Mesenchymal stem cell (in vitro differentiated cells and primary cell): ENCODE measurements at places on chromosomes 11 and 22.

DNA sequence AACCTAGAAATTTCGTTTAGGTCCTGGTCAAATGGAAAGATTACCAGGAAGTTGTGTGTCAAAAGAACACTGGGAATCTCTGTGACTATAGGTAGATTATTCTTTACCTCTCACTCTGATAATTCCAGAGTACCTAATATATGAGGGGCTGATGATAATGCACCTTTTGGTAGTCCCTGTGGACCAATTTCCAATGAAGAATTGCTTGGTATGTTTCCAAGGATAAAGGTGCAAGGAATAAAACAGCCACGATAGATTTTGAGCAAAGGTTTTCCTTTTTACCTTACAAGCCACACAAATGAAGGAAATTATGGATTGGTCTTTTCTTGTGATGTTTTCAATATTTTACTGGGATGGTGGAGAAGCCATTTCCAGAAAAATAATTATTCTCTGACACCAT is at the start of gene OR8H1:
TSS of gene OR8H1 (minus strand) at position 101 of the 400 bp plus-strand sequence. CDS start 1,192 bp downstream, outside the sequence.
- no peak for DNase-seq

GRCh38 chr22:42966497-42966896 is 48.5 kb downstream of the PACSIN2 start:
- DNase-seq, result no peak

DNA sequence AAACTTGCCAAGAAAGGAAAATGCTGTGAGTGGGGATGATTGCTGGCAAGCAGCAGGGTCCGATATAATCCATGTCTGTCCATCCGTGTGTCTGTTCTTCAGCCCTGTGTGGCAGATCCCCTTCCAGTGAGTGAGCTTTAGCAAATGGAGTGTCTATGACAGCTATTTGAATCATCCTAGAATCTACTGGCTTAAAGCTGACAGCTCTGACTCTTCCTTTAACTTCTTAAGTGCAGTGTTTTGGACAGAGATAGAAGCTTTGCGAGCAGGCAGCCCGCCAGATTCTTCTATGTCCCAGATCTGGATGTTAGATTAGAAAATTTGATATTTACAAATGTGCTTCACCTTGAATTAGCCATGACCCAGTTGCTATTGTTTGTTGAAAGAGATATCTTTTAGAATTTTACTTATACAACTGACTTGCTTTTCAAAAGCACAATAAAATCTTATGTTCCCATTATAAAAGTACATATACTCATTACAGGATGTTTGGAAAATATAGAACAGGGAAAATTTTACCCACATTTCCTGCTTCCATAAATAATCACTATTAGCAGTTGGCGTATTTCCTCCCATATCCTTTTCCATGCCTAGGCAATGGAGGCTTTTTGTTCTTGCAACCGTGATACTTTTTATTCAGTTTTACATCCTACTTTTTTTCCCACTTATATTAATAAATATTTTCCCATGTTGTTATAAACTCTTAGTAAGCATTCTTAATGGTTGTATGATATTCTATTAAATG is 124.5 kb downstream of the COMMD9 start:
- peak; percentile 46 for DNase-seq

DNA sequence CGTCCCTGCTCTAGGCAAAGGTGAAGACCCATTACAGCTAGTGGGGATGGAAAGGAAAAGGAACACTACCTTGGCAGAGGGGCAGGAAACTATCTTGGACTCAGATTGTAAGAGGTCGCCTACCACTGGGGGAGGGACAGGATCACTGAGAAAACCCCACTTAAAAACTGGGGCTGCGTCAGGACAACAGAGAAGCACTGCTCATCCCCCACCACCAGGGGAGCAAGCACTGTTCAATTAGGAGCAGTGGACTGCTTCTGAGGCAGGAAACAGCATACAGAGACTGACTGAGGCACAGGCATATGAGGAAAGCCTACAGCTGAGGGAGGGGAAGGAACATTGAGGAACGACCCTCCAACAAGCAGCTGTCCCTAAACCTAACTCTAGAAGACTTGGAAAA is 20.8 kb upstream of the DLAT start:
- no peak for DNase-seq

- no peak for DNase-seq
Measured at GRCh38 chr11:5514841-5515240, 1.7 kb downstream of the UBQLNL start.

GRCh38 chr11:30605036-30605605 is 19.0 kb upstream of the MPPED2 start:
- DNase-seq, result no peak

- DNase-seq, result peak; percentile 84
Measured at GRCh38 chr11:78039919-78040671, 17.0 kb upstream of the KCTD14 start.

DNA sequence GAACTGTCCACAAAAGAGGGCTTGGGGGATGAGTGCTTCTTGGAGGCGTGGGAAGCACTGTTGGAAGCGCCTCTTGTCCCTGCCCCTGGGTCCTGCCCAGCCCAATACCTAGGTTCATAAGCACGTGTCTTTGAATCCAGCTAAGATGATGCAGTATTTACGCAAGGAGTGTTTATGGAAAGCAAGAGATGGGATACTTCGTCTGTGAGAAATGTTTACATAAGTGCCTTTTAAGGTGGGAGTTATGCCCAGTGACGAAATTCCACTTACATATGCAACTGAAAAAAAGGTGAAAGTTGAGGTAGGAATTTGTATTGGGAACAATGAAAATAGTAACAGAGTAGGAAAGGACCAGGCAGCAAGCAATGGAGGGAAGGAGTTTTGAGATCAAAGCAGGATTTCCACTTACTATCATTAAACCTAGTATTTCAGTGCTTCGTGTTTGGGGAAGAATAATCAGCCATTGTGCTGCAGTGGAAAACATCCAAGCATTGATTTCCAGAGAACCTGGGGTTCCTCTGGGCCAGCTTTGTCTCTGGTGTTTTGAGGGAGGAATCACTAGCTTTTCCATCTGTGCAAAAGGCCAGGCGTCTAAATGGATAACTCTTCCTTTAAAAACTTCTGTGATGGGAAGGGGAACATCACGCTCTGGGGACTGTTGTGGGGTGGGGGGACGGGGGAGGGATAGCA is 115.3 kb upstream of the TTC12 start:
- DNase-seq, result peak; percentile 27

GRCh38 chr11:128890543-128891368 is at the start of gene KCNJ5:
Gene KCNJ5 (plus strand): TSS chr11:128891356. CDS start chr11:128911274, 19,918 bp downstream.
- peak; percentile 41 for DNase-seq

GRCh38 chr22:19761725-19762567 is 1.4 kb downstream of the TBX1 start:
- peak; percentile 62 for DNase-seq

DNA sequence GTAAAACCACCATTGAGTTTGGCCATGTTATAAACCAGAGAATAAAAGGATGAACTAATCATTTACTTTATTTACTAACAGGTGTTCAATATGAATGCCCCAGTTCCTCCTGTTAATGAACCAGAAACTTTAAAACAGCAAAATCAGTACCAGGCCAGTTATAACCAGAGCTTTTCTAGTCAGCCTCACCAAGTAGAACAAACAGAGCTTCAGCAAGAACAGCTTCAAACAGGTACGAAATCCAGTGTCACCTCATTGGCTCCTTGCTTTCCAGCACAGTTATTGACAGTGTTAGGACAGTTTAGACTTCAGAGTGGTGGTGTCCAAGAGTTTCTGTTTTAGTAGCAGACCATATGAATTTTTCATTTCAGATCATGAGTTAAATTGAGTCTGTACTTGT is 13.6 kb upstream of the NAT10 start:
- no peak for DNase-seq

DNA sequence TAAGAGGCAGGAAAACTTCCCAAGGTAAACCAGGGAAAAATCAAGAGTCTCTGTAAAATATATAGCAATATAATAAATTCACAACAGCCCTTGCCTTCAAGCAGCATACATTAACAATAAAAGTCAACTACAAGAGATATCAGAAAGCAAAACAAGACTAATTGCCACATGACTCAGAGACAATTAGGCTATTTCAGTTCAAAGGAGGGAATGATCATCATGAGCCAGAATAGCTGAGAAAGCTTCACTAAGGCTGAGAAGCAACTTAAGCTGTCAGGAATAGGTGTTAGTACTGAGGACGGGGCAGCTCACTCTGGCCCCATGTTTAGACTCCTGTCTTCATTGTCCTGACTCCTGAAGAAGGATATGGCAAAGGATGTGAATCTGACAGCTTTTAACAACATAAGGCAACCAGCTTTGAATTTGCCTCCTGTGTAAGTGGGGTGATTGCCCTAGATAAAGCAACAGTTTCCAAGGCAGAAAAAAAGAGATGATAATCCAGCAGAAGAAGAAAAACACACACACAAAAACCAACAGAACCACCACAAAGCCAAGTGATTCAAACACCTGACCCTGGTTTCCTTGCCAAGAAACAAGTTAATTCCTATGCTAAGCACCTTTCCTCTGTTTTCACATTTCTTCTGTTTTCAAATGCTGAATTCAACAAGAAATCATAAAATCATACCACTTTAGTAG is 60.8 kb downstream of the SIK3 start:
- DNase-seq, result peak; percentile 39

GRCh38 chr22:46195487-46196165 is 45.3 kb downstream of the PPARA start:
- no peak for DNase-seq

DNA sequence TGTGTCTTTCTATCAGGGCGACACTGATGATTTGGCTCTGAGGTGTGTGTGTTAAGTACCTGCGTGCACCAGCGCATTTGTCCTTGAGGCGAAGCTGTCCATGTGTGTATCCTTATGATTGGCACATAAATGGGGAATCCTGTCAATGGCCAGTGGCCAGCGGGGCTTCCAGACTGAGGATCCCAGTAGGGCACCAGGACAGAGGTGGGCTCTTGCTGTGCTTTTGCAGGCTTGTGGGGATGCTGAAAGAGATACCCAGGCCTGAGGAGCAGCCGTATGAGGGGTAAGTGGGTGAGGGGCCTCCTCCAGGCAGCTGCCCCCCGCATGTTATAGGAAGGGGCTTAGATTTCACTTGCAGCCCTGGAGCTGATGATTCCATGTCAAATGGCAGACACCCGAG is 156.8 kb downstream of the ST3GAL4 start:
- no peak for DNase-seq

DNA sequence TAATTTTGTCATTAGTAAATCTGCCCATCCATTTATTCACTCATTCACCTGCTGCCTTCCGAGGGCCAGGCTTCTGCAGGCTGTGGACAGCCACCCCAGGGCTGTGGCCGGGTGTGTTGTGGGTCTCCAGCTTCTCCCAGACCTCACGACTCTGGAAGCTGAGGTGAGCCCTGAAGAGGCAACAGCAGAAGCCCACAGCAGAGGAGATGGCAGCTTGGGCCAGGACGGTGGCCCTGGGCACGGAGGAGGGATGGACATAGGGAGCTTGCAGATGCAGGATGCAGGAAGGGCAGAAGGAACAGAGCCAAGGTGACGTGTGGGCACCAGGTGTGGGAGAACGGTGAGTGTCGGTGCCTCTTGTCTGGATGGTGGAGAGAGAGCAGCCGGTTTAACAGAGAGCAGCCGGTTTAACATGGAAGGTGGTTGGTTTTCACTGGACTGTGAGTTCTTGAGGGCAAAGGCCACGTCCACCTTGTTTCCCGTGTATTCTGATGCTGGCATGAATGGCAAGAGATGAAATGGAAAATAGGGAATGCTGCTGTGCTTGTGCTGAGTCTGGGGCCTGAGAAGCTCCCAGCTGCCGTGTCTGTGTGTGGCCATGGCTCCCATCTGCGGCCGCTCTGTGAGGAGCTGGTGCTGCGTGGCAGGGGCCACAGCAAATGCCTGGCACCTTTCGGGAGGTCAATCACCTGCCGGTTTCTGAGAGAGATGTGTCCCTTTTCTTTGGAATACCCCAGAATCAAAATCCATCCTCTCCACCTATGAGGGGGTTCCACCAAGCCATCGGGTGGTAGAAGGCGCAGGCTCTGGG is 669.9 kb downstream of the BRD1 start:
- DNase-seq, result no peak

- no peak for DNase-seq
Measured at GRCh38 chr11:67820081-67820480, 145.7 kb upstream of the ALDH3B2 start.

GRCh38 chr22:47207846-47208554 is 445.6 kb downstream of the TBC1D22A start:
- DNase-seq, result no peak

DNA sequence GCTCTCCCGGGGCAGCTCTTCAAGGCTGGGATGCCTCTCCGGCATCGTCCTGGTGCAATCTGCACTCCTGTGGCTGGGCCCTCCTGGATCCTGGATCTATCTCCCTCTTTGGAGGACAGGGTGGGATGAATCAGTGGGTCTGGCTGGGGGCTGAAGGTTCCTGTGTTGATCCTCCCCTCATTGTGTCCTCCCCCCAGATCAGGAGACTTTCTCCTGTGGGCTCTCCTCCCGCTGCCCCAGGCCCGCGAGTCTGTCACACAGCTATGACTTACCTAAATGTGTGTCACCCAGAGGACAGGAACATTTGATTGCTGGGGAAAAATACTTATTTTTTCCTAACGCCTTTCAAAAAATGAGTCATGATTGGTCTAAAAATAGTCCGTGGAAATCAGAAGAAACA is 106.8 kb upstream of the NECTIN1 start:
- DNase-seq, result no peak

- no peak for DNase-seq
Measured at GRCh38 chr22:28999510-28999909, 62.1 kb downstream of the C22orf31 start.

DNA sequence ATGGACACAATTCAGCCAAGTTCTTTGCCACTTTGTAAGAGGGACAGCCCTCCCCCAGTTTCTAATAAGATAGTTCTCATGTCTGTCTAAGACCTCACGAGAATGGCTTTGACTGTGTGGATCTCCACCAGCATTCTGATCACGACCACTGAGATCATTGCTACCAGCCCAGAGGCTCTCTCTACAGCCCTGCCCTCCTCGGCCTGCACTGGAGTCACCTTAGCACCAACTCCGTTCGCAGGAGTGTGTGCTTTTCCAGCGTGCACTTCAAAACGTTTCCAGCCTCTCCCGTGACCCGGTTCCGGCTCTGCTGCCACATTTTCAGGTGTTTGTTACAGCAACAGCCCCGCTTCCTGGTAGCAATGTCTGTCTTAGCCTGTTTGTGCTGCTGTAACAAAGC is 26.2 kb downstream of the TSPAN32 start:
- DNase-seq, result no peak

GRCh38 chr11:40029391-40029790 is 1430.1 kb downstream of the LRRC4C start:
- peak; percentile 3 for DNase-seq

GRCh38 chr22:27667121-27667843 is 134.3 kb downstream of the MN1 start:
- DNase-seq, result no peak

DNA sequence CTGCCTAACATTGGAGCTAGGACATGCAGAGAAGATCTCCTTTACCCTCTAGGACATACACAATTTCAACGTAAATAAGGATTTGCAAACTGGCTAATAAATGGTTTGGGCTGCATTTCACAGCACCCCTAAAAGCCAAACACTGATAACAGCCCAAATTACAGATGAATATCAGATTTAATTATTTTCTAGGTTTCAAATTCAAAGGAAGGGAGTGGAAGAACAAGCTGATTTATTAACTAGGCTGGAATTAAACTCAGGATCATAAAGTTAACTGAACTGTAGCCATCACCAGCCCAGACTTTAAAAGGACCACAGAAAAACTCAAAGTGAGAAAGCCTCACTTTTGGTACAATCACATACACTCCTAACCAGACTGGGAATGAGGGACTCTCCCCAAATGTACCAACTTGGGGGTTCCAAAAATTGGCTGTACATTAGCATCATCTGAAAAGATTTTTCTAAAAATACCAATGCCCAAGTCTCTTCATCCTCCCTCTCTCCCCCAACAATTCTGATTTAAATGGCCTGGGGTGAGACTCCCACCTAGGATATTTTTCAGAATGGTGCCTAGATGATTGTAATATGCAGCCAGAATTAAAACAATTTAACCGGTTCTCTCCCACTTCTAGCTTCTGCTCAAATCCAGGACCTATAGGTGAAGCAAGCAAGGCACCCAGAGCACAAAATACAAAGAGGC is 43.5 kb downstream of the SYTL2 start:
- no peak for DNase-seq
